ENCODE measurements at places on chromosomes 4 and X.

GRCh38 chr4:6990661-6991060 lies 52.5 kb upstream of the TADA2B start:
- DNase-seq, result no peak

GRCh38 chr4:123507376-123507775 lies 110.8 kb downstream of the SPRY1 start:
- no peak for DNase-seq

DNA sequence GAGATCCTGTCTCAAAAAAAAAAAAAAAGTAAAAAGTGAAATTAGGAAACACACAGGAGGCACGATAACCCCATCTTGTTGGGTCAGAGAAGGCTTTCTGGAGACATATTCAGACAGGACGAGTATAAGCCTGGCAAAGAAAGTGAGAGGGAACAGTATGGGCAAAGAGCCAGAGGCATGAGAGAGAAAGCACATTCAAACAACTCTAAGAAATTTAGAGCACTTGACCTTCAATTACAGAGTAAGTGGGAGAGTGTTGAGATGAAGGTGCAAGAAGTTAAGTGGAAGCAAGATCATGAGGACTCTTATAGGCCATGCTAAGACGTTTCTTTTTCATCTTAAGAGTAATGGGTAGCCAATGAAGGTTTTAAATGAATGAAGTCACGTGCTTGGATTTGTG lies 70.4 kb downstream of the ELOVL6 start:
- DNase-seq, result no peak

DNA sequence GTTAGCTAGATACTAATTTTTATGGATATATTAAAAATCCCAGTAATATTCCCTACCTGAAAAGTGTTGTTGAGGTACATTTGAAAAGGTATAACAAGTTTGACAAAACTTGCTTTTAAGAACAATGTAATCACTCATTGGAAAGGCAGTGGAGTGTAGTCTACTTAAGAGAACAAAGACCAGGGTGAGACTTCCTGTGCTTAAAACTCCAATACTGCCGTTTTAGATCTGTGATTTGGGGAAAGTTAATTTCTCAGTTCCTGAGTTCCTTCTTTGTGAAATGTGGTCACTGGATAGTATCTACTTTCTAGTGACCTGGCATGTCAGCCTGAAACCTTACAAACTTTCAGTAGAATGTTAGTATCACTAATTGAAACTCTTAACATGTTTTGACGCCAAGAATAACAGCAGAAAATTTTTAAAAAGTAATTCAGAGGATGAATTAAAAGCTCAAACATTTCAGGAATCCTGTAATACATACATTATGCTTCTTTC lies 56.8 kb downstream of the PCDH7 start:
- no peak for DNase-seq

DNA sequence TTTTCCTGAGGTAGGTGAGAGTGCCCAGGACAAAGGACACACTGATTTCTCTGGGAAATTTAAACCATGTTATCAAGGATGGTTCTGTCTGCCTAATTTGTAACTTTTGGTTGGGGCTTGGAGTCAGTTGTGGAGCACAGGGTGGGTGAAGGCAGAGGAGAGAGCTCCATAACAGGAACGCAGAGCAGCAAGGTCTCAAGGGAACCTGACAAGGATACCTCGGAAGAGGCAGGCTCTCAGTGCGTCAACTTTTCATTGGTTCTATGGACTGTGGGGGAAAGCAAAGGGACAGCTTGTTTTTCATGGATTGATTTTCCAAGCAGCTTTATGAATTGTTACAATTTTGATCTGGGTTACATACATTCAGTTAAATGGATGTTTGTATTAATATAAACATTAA lies 110.4 kb downstream of the SLIT2 start:
- DNase-seq, result no peak

- no peak for DNase-seq
Observed at GRCh38 chrX:148159796-148160195, 178.7 kb downstream of the FMR1NB start.

All from NCI-H524 (cell line).